Prostate gland (tissue), 2 donors: ENCODE measurements at places on chromosomes 2 and 18.

DNA sequence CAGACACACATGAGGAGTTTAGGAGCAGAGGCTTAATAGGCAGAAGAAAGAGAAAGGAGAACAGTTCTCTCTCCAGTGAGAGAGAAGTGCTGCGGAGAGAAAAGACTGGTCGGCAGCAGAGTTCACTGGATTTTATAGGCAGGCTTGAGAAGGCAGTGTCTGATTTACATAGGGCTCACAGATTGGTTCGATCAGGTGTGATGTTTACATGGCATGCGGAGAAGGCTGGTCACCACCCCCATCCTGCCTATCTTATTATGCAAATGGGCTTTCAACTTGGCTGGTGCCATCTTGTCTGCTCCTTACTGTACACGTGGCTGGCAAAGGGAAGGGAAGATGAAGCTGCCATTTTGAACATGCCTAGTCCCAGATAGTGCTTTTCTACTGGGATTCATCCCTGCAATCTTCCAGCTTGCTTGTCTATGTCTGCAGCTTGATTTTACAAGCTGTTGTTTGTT, 113.4 kb downstream of the AP1S3 start:
- DNase-seq = no peak

DNA sequence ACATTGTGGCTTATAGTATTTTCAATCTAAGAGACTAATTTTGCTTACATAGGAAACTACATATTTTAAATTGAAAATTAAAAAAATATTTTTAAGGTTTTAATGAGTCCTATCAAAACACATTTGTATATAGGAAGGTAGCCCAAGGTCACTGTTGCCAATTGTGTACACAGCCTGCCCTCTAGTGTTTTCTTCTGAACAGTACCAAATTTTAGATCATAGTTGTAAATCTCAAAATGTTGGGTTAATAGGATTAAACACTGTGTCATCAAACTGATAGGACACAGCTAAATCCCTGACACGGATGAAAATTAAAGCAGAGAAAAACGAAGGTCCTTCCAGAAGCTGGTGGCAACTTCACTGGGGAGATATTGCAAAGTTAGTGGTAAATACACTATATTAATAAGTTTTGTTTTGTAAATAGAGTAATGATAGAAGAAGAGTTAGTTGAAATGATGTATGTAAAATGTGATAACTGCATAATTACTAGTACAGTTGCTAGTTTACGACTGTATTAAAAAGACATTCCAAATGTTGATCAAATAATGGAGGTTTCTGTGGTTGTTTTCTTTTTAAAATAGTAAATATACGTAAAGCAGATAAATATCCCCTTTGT, 19.7 kb downstream of the CLUL1 start:
- no peak for DNase-seq

- no peak for DNase-seq
Observed at GRCh38 chr2:72973566-72974435, 56.5 kb downstream of the EMX1 start.

DNA sequence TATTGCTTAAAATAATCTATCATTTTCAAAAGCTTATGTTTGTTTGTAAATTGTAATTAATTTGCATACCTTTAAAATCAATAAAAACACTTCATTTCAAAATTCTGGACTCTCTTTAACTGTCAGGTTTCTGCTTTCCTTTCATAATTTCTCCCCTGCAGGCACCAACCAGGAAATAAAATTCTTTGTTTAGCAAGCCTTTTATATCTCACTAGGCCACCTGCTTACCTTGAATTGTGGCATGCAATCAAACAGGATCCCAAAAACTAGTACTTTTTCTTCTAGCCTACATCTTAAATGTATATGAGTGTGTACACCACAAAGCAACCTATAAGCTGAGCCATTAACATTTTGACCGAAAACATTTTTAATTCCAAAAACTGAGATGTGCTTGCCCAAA, 233.1 kb downstream of the NR4A2 start:
- no peak for DNase-seq

DNA sequence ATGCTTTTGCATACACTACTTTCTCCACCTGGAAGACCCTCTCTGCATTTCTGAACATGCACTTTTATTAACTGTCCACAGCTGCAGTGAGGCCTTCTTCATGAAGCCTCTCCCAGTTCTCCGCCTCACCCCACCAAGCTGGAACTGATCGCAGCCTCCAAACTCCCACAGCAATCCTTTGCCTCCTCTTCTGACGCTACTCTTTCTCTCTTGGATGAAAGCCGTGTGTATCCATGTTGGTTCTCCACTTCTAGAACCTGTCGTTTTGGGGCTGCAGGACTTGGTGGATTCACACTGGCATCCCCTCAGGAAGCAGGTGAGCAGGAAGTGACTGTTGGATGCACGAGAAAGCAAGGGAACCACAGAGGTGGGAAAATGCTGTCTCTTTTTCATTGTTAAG, 288.6 kb downstream of the MYCN start:
- no peak for DNase-seq

GRCh38 chr2:296354-296753, 8.5 kb upstream of the ALKAL2 start:
- DNase-seq = no peak

- no peak for DNase-seq
Observed at GRCh38 chr2:7621018-7621814, 704.0 kb downstream of the RNF144A start.

DNA sequence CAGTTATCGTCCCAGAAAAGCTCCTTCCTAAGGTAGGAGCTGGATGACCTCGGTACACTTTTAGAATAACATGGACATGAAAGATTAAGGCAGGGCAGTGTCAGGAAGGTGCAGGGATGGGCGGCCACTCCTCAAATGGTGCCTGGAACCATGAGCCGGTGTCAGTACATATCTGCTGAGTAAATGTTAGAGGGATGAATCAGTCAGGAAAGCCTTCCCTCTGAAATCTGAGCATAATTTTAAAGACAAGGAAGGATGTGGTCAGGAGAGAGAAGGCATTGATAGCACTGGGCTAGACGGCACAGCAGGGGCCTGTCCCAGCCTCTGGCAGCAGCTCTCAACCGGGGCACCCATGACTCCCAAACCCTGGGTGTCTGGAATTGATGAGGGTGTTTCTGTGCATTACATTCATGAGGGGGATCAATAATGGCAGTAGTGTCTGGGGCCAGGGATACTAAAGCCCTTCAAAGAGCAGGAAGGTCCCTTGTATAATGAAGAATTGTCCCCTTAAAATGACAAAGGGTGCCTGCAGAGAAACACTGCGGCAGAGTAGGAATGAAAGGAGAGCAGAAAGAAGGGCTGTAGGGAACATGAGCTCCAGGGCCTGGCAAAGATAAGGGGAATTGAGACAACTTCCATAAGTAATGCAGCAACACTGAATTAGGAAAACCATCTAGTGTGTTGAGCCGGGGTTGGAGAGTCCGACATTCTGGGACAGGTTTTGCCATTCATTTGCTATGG, 162.3 kb upstream of the REV1 start:
- DNase-seq = no peak

DNA sequence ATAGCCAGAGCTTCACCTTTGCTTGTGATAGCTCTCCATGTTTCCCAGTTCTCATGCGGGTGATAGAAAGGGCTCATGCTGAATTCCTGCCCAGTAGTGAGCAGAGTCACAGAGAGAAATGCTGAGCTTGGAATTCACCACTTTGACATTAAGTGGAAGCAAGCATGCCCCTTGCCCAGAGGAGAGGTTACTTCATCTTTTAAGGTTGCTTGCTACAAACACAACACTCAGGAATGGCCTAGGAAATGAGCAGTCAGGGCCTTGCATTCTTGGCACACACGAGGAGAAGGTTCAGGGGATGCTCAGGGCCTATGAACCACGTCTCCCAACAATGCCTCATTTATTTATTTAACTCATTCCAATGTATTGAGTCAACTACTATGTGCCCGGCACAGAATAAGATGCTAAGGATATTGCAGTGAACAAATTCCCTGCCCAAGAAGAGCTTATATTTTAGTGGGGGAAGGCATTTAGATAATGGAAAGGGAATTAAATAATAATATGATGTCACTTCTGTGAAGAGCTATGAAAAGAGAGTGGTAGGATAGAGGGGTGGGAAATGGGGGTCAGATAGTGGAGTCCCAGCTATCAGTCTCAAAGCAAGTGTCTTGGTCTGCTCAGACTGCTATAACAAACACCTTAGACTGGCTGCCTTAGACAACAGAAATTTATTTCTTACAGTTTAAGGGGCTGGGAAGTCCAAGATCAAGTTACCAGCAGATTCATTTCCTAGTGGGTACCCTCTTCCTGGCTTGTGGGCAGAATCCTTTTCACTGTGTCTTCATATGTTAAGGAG, 42.1 kb downstream of the DDX18 start:
- DNase-seq = no peak

- DNase-seq = no peak
Observed at GRCh38 chr2:46555011-46555410, 75.6 kb downstream of the TMEM247 start.

GRCh38 chr18:26097563-26097962, 7.2 kb upstream of the SS18 start:
- no peak for DNase-seq

GRCh38 chr2:195055996-195056395, 601.0 kb upstream of the SLC39A10 start:
- no peak for DNase-seq

DNA sequence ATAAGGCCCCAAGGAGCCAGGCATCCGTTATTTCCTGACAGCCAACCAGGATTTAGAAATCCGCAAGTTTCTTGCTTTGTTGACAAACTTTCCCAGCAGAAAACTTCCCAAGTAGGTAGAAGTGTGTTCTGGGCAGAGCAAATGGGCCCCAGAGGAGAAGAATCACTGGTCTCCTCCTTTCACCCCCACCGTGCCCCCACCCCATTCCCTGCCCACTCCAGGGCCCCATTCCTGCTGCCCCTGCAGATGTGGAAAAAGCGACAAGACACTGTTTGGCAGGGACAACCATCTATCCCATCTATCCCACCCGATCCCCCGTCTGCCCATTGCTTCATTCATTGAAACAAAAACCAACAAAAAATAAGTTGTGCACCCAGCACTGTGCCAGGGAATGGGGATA, 10.2 kb upstream of the FAHD2A start:
- DNase-seq = no peak

DNA sequence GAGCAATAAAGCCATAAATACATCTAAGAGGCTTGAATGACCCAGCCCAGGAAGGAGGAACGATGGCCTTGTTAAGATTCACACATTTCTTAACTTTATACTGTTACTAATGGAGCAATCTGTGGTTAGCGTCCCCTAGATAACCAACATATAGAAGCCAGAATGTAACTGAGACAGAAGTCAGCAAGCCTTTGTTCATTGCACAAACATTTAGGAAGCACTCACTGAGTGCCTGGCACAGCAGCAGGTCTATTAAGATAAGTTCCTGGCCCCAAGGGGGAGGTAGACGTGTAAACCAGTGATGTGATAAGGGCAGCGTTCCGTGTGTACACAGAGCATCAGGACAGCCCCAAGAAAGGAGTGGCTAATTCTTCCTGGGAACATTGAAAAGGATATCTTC, 63.6 kb upstream of the ATL2 start:
- peak; percentile 42 for DNase-seq

GRCh38 chr2:126999106-126999756, 100.5 kb downstream of the TEX51 start:
- DNase-seq = no peak

DNA sequence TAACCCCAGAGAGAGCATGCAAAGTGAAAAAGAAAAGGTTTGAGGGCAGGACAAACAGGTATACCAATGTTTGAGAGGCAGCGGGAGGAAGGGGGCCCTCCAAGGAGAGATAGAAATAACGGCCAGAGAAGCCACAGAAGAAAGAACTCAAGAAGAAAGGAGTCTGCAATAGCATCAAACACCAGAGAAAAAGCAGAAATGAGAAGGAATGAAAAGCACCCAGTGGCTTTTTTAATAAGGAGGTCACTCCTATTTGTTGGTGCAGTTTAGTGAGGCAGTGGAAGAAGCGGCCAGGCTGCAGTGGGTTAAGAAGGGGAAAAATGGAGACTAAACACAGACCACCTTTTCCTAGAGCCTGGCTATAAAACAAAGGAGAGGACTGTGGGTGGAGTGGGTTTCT, 177.2 kb downstream of the THADA start:
- DNase-seq = no peak

- DNase-seq = no peak
Observed at GRCh38 chr2:26574900-26575560, 66.1 kb downstream of the CIB4 start.
